ENCODE measurements at places on chromosomes 5 and 9.

DNA sequence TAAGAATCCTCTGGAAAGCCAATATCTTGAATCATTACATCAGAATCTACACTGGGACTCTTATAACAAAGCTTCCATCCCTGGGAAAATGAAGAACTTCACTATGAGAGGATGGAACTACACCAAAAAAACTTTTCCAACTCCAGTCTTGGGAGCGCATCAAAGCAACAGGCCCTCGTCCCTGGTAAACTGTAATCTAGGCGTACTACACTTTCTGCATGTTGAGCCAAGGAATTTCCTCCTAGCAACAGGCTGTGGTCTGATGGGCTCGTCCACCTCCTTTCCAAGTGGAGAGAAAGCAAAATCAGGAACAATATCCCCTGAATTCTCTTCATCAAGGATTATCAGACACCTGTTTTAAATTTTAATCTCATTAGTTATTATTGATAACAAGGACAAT lies 94.1 kb downstream of the NFIB start:
- DNase-seq = peak; percentile 72

GRCh38 chr5:91207248-91207647 lies 175.9 kb downstream of the ARRDC3 start:
- peak; percentile 24 for DNase-seq

DNA sequence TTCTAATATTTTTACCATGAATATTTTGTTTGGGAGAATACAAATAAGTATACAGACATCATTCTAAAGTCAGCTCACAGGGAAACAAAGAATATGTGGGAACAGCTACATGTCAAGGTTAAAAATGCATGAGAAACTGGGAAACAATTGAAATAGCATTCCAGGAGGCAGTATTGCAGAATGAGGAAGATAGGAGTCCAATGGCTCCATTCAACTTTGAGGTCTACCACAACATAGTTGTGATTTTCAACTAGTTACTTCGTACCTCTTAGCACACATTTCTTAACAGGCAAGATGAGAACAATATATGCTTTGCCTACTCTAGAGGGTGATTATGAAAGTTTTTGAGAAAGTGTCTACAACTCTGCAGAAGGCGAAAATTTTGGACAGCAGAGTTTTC lies 35.2 kb upstream of the CAST start:
- DNase-seq = peak; percentile 99

GRCh38 chr9:88322906-88323566 lies 65.2 kb upstream of the SPIN1 start:
- DNase-seq = peak; percentile 79

GRCh38 chr5:36646100-36646499 lies 39.7 kb downstream of the SLC1A3 start:
- DNase-seq = no peak

DNA sequence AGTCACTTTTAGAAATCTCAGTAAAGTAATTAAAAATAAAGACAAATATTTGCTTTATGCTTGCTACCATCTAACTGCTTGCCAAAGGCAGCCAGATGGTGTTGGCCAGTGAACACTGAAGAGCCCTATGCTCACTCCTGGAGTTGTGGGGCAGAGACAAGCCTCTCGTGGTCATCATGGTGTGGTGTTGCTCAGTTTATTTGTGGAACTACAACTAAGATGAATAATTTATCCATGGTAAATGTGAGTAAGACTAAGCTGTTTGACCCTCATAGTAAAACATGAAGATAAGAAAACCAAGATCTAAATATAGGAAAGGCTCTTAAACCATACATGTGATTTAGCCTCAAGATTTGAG lies 100.7 kb downstream of the PDE8B start:
- DNase-seq = peak; percentile 6

DNA sequence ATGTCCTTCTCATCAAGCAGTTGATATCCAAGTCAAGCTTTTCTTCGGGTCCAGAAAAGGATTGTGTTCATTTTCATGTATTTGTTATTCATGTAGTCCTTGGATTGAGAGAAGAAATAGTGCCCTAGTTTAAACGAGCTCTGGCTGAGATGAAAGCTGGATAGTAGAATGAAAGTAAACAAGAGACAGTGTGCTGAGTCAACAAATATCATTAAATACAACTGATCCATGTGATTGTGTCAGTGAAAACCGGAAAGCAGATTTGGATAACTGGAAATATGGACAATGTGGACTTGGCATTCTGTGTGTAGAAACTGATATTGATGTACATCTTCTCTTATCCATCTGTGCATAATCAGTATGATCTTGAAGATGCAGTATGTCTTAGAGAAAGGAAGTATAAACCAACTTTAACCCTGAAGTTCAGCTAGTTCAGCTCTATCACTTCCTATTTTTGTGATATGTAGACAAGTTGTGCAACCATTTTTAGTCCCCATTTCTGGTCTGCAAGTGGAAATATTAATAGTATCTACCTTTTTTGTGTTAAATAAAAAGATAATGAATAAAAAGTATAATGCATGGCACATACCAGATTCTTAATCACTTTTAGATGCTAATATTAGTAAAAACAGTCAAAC lies 4.4 kb downstream of the MUSK start:
- DNase-seq = no peak

- DNase-seq = no peak
These were observed 17.2 kb downstream of the KDM3B start for GRCh38 chr5:138369706-138370105.

DNA sequence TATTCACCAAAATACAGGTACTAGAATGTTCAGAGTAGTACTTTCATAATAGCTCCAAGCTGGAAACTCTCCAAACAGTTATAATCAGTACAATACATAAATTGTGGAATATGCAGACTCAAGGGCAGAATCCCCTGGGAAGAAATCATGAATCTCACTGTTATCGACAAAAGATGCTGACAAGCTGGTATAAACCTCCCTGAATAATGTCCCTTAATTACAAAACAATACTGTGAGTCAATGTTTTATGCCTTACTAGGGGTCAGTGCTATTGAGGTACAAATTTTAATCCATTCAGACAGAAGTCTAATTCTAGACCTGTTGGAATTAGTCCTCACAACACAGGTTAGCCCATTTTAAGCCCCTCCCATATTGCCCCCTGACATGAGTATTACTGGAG lies 532.3 kb downstream of the DTWD2 start:
- no peak for DNase-seq

DNA sequence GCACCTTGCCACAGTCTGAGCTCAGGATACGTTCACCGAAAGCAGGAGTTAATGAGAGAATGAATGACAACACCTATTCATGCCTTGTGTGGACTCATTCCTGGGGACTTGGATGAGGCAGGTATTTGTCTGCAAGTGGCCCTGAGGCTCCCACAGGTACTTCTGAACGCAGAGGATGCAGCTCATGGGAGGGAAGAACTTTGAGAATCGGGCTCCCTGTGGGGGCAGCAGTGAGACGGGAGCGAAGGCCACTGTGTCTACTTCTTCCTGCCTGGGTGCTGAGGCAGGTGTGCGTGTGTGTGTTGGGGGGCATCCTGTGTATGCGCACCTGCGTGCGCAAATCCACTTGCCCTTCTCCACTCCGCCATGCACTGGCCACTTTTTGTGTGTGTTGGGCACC lies 42.2 kb downstream of the PTPN3 start:
- no peak for DNase-seq

DNA sequence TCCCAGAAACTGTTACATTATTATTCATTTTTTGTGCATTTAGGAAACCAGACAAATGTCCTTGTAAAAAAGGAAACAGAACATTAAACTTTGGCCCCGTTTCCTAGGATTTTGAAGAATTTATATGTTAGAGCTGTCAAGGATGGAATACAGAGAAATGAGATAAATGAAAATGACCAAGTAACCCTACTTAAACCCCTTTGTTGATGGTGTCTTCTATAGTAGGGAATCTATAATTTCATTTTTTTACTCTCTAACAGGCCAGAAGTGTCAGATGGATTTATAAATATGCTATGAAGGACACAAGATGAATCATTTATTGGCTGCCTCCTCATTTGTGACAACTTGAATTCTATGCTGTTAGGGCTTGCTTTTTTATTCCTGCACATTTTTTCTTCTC lies 1047.1 kb downstream of the PTPRD start:
- no peak for DNase-seq

DNA sequence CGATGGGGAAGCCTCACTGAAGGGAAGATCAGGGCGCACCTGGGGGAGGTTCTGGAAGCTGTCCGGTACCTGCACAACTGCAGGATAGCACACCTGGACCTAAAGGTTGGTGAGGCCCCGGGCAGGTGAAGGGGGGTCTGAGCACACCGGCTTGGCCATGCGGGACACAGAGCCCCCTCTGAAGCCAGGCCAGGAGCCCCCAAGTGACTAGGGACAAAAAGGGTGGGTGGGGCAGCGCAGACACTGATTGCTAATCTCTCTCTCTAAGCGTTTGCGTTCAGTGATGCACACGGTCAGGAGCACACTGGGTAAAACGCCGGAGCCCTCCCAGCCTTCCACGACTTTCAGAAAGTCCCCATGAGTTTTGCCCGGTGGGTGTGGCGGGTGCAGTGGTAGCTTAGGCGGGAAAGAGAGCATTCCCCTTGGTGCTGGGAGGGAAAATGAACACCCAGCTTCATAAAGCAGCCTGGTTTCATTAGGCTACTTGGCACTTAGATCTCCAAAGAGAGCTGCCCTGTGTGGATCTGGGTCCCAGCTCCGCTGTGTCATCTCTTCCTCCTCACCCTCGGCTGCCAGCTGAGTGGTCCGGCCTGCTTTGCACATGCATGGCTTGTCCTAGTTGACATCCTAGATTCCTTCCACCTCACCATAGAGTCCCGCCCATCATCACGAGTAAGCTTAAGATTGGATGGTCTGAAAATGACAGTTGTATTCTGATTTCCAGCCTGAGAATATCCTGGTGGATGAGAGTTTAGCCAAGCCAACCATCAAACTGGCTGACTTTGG lies 74.2 kb upstream of the OTULINL start:
- no peak for DNase-seq

- DNase-seq = no peak
These were observed 103.5 kb downstream of the SNX18 start for GRCh38 chr5:54621048-54621447.

- no peak for DNase-seq
These were observed 4.3 kb downstream of the IL17B start for GRCh38 chr5:149374801-149375200.

- DNase-seq = no peak
These were observed 30.8 kb downstream of the SMIM3 start for GRCh38 chr5:150809363-150809762.

DNA sequence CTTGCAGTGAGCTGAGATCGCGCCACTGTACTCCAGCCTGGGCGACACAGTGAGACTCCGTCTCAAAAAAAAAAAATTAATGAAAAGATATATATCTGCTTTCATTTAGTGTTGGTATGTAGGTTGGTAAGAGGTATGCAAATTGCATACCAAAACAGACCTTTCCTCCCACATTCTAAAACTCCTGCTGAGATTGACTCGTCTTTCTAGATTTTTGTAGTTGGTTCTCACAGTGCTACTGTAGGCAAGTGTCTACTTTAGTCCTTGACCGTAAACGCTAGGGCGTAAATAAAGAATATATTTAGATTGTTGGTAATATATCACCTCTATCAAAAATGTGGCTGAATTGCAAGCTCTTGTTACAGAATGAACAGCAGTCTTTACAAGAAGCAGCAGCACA lies 445.9 kb downstream of the CHSY3 start:
- peak; percentile 13 for DNase-seq

GRCh38 chr9:91243029-91243428 lies 118.7 kb downstream of the AUH start:
- no peak for DNase-seq

GRCh38 chr9:79684711-79685575 lies 113.2 kb downstream of the TLE4 start:
- DNase-seq = peak; percentile 53

DNA sequence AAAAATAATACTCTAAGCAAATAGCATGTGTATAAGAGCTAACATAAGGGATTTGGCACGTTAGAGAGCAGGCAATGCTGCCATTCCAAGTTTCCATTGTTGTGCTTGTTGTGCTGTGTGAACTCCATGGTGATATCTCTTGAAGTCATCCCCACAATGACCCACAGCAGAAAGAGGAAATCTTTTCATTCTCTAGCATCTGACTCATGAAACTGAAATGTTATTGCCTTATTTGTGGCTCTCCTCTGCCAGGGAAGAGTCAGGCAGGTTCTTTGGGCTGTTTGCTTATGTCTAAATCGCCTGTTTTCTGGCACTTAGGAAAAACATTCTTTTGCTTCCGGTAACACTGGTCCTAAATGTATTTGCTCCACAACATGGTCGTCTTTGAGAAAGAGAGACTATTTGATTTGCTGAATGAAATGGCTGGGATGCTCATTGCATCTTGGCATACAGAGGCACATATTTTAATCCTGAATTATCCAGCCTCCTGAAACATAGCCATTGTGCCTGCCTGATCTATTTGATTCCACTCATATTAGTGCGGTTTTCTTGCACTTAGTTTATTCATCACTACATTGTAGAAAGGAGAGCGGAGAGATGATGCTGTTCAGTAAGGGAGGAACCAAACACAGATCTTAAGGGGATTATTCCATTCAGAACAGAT lies 188.8 kb downstream of the CSNK1G3 start:
- DNase-seq = peak; percentile 99

DNA sequence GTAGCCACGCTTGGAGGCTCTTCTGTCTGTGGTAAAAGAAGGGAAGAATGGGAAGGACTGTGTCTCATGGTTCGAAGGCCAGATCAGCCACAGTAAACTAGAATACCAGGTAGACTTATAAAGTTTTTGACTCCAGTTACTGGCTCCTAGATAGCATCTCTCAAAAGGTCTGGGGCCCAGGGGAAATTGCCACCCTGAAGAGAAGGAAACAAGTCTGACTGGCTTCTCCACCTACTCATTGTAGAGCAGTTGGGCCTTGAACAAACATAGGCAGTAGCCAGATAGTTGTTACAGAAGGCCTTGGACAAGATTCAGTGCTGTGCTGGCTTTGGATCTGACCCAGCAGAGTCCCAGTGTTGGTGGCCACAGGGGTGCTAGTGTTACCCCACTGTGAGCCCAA lies 890.4 kb downstream of the EFNA5 start:
- DNase-seq = no peak

DNA sequence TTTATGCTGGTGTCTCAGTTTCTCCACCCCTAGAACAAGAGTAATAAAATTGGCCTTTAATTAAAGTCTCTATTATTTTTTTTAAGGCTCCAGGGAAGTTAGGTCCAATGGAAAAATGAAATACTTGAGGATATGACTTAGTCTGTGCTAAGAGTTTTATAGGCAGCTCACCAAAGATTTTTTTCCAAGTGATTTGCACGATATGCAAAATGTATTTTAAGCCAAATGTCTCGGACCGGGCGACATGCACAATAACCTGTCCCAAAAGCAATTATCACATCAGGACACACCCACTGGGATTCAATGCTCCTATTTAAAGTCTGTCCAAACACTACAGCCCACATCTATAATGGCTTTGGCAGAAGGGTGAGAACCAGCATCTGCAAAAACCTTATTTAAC lies 136.1 kb upstream of the ANKH start:
- no peak for DNase-seq

GRCh38 chr9:76004526-76004925 lies 114.1 kb downstream of the PCSK5 start:
- DNase-seq = no peak
